ENCODE measurements at places on chromosomes 16 and 17. TPM values are rescaled to one million over a fixed set of nuclear protein-coding genes. Genes with fewer than 3 reads are reported as not detected.

EVI2A gene
- total RNA-seq: 21.8 TPM

GRCh38 chr16:4110680-4111079 is 5.6 kb downstream of the ADCY9 start:
- ATAC-seq: peak; percentile 44

ATP2A1 gene
- 3.1 TPM for total RNA-seq

ERAL1 gene
- 60.2 TPM for total RNA-seq

SLC16A13 gene
- total RNA-seq: 10.7 TPM

DNA sequence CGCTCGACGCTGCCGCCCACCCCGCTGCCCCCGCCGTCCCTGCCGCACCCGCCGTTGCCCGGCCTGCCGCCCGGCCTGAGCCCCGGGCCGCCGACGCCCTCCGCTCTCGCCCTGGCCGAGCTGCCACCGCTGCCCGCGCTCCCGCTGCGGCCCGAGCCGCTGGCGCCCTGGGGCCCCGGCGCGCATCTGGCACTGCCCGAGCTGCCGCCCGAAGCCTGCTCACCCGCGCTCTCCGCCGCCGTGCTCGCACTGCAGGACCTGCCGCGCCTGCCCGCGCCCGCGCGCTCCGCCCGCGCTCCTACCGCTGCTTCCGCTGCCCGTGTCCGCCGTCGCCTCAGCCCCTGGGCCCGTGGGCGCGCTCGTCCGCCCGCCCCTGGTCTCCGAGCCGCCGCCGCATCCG is 8.4 kb upstream of the CLDN9 start:
- ATAC-seq: peak; percentile 11

DNA sequence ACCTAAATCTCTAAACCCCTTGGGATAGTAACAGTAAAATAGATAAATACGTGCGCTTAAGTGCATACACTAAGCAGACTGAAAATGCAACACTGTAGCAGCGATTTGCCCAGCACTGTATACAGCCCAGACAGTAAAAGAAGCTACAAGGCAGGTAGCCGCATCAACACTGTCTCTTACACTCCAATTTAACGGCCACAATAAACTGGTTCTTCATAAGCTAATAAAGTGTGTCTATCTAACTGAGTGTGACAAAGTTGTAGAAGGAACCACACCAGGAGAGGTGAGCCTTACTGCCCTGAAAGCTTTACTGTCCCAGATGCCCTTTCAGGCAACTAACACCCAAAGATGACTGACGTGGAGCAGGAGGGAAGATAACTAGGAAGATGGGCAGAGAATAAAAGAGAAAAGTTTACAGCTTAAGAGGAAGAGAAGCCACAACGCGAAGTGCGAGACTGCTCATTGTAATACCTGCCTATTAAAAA is 847 bp downstream of the ZDHHC7 start:
- ATAC-seq: no peak

BCL6B gene
- total RNA-seq: 2.3 TPM

- ATAC-seq: peak; percentile 98
Observed at GRCh38 chr17:40909351-40909750, 24.3 kb upstream of the KRT20 start.

DNA sequence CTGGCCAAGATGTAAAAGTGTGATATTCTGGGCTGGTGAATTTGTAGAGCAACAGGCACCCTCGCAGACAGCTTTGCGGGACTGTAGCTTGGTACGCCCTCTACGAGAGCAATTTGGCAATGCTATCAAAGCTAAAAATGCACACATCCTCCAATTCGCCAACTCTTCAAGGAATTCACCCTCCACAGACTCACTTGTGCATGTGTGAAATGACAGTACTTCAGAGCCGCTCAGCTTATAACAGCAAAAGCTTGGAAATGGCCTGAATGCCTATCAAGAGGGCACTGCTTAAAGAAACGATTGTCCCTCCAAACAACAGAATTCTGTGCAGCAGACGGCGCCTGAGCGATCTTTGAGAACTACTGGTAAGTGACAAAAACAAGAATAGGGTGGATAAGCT is 130.8 kb downstream of the SDK2 start:
- no peak for ATAC-seq

GRCh38 chr17:19398301-19399181 is 11.6 kb upstream of the MFAP4 start:
- ATAC-seq: no peak

Data from activated T-helper 17 cell treated with anti-CD3 and anti-CD28 coated beads, Interleukin-2, amount 50 U/mL, for 72 hours (primary cell).